ENCODE measurements at places on chromosomes 16 and 17.

DNA sequence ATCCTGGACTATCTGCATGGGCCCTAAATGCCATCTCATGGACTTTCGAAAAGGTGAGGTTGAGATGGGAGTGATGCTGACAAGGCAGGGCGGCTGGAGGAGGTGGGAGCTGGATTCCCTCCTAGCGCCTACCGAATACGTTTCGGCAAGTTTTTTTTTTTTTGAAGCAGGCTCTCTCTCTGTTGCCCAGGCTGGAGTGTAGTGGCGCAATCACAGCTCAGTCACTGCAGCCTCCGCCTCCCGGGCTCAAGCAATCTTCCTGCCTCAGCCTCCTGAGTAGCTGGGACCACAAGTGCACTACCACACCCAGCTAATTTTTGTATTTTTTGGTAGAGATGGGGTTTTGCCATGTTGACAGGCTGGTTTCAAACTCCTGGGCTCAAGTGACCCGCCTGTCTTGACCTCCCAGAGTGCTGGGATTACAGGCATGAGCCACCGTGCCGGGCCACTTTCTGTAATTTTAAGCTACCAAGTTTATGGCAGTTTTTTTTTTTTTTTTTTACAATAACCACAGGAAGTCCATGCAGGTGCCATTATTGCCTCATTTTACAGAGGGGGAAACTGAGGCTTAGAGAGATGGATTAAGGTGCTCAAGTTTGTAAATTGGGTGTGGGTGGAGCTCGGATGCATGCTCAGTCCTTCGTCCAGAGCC is 246.4 kb downstream of the PRKCA start:
- no peak for DNase-seq

- no peak for DNase-seq
Observed at GRCh38 chr16:4217204-4218131, 24.4 kb downstream of the SRL start.

GRCh38 chr17:66934040-66934439 is 30.5 kb upstream of the CACNG4 start:
- DNase-seq = no peak

DNA sequence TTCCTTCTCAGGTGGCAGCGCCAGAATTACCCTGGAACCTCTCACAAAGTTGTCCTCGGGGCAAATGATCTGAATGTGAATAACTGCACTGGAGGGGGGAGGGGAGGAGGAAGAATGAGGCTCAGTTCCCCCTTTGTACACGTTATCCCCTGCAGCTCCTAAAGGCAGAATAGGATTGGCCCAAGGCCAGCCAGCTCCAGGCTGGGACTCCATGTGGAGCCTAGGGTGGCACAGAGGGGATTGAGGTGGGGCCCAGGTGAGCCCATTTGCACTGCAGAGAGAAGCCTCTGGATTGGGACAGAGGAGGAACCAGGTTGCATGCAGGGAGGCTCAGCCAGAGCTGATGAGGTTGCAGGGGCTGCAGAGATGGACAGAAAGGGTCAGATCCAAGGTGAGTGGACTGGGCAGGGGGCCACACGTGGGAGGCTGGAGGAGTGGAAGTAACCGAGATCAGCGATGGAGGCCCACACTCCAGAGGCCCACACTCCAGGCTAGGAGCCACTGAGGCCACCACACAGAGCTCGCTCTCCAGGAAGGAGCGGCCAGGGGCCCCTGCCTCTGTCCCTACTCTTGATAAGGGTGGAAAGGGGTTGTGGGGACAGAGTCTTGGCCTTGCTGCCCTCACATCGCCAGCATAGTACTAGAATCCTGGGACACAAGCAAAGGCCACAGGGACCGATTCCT is 78.6 kb downstream of the RBFOX3 start:
- DNase-seq = no peak

DNA sequence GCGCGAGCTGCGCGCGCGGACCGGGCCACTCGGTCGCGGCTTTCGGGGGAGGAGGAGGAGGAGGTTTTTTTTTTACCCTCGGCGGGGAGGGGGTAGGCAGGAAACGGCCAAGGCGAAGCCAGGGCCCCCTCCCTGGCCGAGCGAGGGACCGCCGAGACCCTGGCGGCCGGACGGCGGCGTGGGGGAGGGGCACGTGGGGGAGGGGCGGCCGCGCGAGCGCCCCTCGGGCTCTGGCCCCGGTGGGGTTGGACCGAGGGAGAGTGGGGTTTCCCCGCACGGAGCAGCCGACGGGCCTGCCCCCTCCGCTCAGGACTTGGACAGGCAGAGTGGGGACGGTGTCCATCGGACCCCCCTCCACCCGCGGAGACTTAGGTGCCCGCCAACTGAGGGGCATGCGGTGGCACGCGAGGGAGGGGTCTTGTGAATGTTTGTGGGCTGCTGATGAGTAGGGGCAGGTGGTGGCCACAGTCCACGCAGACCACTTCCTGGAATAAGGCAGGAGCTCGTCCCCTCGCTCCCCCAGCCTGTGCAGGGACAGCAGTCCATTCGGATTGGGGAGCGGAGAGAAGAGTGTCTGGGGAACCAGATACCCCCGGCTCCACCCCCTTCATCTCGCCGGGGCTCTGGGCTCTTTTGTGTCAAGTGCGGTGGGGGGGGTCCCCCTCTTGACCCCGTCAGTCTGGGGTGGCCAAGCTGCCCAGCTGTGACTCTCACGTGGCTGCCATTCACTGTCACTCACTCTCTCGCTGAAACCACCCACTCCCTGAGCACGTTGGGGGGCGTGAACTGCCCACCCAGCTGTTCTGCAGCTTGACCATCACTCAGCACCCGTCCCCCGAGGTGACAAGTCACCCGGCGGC is 3.0 kb upstream of the CHD3 start:
- peak; percentile 26 for DNase-seq

DNA sequence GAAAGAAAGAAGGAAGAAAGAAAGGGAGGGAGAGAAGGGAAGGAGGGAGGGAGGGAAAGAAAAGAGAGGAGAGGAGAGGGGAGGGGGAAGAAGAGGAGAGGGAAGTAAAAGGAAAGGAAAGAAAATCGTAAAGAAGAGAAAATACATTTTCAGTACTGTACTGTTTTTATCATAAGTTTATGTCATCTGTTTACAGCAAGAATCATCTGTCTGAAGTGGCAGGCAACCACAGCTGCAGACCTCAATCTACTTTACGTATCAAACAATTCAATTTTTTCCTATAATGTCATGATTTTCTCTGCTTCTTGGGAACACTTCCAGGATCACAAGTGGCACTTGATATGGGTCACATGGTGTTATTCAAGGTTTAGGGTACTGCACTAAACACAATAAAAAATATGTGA is 58.3 kb downstream of the USP32 start:
- DNase-seq = no peak

DNA sequence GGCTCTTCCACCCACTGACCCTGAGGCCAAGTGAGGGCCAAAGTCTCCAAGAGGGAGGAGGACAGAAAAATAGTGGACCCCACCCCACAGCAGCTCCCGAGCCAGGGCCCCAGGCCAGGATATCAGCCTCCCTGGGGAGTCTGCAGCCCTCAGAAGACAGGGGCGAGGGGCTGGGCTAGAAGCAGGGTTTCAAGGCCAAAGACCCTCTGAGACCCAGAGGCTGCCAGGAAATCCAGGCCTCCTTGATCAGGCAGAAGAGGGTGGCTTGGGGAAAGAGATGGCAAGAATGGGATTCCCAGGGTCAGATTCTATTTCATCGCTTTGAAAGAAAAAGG is 156.1 kb downstream of the ZNF423 start:
- no peak for DNase-seq

DNA sequence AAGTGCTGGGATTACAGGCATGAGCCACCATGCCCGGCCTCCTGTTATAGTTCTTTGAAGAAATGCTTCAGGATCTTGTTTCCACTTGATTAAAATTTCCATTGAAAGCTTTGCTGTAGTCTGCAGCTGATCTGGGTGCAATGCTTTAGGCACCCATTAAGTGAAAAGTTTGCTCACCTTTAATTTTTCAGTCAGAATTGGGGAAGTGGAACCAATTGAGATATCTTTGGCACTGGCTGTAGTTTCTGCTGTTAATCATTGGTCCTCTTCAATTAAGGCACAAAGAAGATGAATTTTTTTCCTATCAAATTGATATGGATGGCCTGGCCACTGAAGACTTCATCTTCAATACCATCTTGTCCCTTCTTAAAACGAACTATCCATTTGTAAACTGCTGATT is 336.1 kb upstream of the TBX2 start:
- DNase-seq = no peak

Measured in T-helper 9 cell (primary cell).